Articular chondrocyte of knee joint (primary cell): ENCODE measurements at places on chromosomes 4 and X. TPM values are rescaled to one million over a fixed set of nuclear protein-coding genes. Genes with fewer than 3 reads are reported as not detected.

The CETN2 gene
- 50.3 and 67.7 TPM in 2 replicates for total RNA-seq

The SUPT20HL1 gene
- total RNA-seq = 0.13 and 0.22 TPM in 2 replicates

The IL15 gene
- 1.3 and 1.7 TPM in 2 replicates for total RNA-seq

The ADAM29 gene
- total RNA-seq = not detected in 2 replicates

The MSX1 gene
- 1.8 and 2.2 TPM in 2 replicates for total RNA-seq

The ZNF630 gene
- total RNA-seq = 2.0 and 2.3 TPM in 2 replicates

The CLDN22 gene
- total RNA-seq = not detected in 2 replicates

The NKX6-1 gene
- total RNA-seq = 0.13 TPM in 1 of 2 replicates, not detected in the other

The CSAG3 gene
- not detected in 2 replicates for total RNA-seq

The NSG1 gene
- total RNA-seq = 0.22 TPM in 1 of 2 replicates, not detected in the other

The NPFFR2 gene
- 0.11 TPM in 1 of 2 replicates, not detected in the other for total RNA-seq

The SORBS2 gene
- 55.7 and 90.9 TPM in 2 replicates for total RNA-seq

The CXCR3 gene
- not detected in 2 replicates for total RNA-seq

The GAGE12J gene
- total RNA-seq = not detected in 2 replicates

The TAPT1 gene
- 23.5 and 29.3 TPM in 2 replicates for total RNA-seq

The FGFBP2 gene
- total RNA-seq = 1.2 and 2.4 TPM in 2 replicates

The NEUROG2 gene
- total RNA-seq = under 0.01 TPM in 1 of 2 replicates, not detected in the other

The SYNPO2 gene
- total RNA-seq = 4.2 and 6.4 TPM in 2 replicates

The SMIM43 gene
- 0.32 and 0.78 TPM in 2 replicates for total RNA-seq

The CLNK gene
- total RNA-seq = not detected in 2 replicates

The FAM184B gene
- not detected in 2 replicates for total RNA-seq

The PF4V1 gene
- total RNA-seq = 0.54 TPM in 1 of 2 replicates, not detected in the other

The TRMT10A gene
- total RNA-seq = 5.0 and 7.9 TPM in 2 replicates

The ACTRT1 gene
- not detected in 2 replicates for total RNA-seq

The AGA gene
- total RNA-seq = 44.6 and 50.6 TPM in 2 replicates

The ASB12 gene
- total RNA-seq = 0.13 and 0.22 TPM in 2 replicates

The EVC2 gene
- total RNA-seq = 16.2 and 16.7 TPM in 2 replicates

The CYLC1 gene
- not detected in 2 replicates for total RNA-seq

The MTNR1A gene
- 0.32 TPM in 1 of 2 replicates, not detected in the other for total RNA-seq

The POLN gene
- total RNA-seq = 3.1 and 3.9 TPM in 2 replicates

The ABCG2 gene
- 0.39 and 0.65 TPM in 2 replicates for total RNA-seq

The CNKSR2 gene
- 3.1 and 5.9 TPM in 2 replicates for total RNA-seq

The HSD17B13 gene
- under 0.01 TPM in 2 replicates for total RNA-seq

The DUSP21 gene
- not detected in 2 replicates for total RNA-seq

The TMEM255A gene
- total RNA-seq = 0.13 and 0.54 TPM in 2 replicates

The COX18 gene
- 23.0 and 25.6 TPM in 2 replicates for total RNA-seq

The CFAP99 gene
- under 0.01 TPM in 1 of 2 replicates, not detected in the other for total RNA-seq

The PGAM4 gene
- total RNA-seq = not detected in 2 replicates

The FAM9C gene
- under 0.01 TPM in 1 of 2 replicates, not detected in the other for total RNA-seq

The TMEM31 gene
- 0.32 TPM in 1 of 2 replicates, not detected in the other for total RNA-seq

The SPATA18 gene
- total RNA-seq = 10.7 and 26.6 TPM in 2 replicates

The TLR10 gene
- not detected in 2 replicates for total RNA-seq

The PCDH10 gene
- total RNA-seq = 0.39 and 1.3 TPM in 2 replicates

The CCDC120 gene
- total RNA-seq = 0.91 and 1.5 TPM in 2 replicates

The TIGD4 gene
- 0.22 and 0.39 TPM in 2 replicates for total RNA-seq

The SULT1B1 gene
- under 0.01 and 0.11 TPM in 2 replicates for total RNA-seq

The F8A2 gene
- not detected in 2 replicates for total RNA-seq

The HTN1 gene
- 0.11 TPM in 1 of 2 replicates, not detected in the other for total RNA-seq

The MAGEC2 gene
- not detected in 2 replicates for total RNA-seq

The PTPN13 gene
- total RNA-seq = 24.0 and 44.3 TPM in 2 replicates

The CFP gene
- 0.11 and 0.13 TPM in 2 replicates for total RNA-seq

The ART3 gene
- total RNA-seq = not detected in 2 replicates

The GPRIN3 gene
- total RNA-seq = 0.22 and 0.26 TPM in 2 replicates
